Activated CD4-positive, alpha-beta T cell treated with anti-CD3 and anti-CD28 coated beads, Interleukin-2, amount 50 U/mL, for 1 hour (primary cell): ENCODE measurements at places on chromosomes 6 and 20.

DNA sequence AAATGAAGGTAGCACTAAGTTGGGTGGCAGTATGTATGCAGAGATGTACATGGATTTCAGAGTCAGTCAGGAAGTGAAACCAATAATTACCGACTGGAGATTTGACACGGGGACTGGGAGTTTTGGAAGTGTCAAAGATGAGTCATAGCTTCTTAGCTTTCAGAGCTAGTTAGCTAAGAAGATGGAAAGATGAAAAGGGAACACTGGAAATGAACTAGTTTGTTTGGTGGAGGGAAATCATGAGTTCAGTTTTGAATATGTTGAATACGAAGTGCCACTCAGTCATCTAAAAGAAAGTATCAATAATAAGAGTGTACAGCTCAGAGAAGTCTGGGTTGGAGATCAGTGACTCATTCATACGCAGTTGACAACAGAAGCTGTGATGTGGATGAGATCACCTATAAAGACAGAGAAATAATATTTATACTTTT lies 7.5 kb downstream of the ESF1 start:
- DNase-seq, result no peak

DNA sequence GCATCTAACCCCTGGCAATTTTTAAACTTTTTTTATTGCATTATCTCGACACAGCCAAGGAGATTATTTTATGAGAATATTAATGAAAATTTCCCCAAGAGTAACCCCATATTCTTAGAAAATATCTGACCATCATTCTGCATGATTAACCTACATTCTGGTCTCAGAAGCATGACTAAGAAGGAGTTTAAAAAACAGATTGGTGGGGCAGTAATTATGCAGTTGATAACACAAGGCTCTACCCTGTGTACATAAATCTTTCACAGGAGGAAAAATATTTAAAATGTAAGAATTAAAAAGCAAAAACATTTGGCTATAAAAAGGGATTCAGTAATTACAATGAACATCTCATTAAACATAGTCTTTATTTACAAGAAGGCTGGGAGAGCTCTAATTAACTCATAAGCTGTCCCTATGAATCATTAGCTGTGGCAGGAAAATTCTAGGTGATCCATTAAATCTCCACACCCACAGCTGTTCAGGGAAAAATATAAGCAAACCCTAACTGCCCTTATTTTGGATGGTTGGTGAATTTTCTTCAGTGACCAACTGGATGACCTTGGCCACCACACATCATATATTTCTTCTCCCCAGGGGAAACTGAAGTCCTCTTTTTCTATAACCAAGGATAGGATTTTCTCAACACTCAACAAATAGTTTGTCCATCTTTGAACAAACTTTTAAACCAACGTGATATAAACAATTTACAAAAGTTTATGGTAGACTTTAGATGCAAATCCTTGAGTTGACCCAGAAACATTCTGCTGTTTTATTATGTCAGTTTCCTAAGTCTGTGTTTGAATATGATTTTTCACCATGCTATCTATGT lies 59.5 kb downstream of the PDE7B start:
- DNase-seq, result no peak

- no peak for DNase-seq
Measured at GRCh38 chr6:56995347-56995902, 40.5 kb downstream of the BEND6 start.

DNA sequence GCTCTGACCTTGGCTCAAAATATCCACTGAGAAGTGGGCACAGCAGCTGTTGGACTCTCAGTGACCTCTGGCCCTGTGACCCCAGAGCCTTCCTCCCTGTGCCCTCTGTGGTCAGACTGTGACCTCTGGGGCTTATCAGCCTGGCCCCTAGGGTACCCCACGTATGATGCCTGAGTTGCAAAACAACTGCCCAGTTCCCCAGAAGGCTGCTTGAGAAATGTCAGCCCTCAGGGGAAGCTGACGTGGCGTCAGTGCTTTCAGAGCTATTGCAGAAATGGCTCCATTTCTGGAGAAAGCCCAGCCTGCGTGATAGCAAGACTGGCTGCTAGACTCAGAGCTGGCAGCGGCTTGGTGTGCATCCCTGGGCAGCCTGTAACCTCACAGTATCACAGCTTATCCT lies 31.5 kb upstream of the TGM2 start:
- no peak for DNase-seq

DNA sequence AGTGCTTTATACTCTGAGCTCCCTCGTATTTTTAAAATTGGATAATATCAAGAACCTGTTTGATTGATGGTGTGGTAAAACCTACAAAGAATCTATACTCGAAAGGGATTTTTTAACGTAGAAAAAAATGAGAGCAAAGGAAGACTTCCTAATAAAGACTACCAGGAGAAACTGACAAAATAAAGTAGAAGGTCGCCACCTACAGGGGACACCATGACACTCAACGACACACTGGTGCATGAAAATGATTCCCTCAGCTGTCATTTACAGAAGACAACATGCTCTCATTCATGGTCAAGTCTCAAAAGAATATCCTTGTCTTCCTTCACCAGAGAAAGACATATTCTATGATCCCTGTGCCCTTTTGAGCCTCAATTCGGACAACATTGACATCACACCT lies 10.1 kb upstream of the NHSL1 start:
- peak; percentile 42 for DNase-seq

- no peak for DNase-seq
Measured at GRCh38 chr20:1879369-1879768, 15.8 kb upstream of the SIRPA start.

DNA sequence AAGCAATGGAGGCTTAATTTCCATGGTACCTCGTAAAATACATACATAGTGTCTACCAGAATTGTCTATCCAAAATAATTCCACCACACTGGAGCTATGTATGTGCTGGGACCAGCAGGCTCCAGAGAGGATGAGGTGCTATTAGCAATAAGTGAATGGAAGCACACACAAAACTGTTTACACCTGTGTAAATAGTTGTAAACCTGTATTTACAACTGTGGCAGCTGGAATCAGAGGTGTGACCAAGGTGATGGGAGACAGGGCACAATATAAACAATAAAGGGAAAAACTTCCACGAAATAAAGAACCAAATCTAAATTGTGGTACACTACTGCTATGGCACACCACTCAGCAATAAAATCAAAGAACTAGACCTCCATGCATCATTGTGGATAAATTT lies 14.4 kb downstream of the RARS2 start:
- no peak for DNase-seq

DNA sequence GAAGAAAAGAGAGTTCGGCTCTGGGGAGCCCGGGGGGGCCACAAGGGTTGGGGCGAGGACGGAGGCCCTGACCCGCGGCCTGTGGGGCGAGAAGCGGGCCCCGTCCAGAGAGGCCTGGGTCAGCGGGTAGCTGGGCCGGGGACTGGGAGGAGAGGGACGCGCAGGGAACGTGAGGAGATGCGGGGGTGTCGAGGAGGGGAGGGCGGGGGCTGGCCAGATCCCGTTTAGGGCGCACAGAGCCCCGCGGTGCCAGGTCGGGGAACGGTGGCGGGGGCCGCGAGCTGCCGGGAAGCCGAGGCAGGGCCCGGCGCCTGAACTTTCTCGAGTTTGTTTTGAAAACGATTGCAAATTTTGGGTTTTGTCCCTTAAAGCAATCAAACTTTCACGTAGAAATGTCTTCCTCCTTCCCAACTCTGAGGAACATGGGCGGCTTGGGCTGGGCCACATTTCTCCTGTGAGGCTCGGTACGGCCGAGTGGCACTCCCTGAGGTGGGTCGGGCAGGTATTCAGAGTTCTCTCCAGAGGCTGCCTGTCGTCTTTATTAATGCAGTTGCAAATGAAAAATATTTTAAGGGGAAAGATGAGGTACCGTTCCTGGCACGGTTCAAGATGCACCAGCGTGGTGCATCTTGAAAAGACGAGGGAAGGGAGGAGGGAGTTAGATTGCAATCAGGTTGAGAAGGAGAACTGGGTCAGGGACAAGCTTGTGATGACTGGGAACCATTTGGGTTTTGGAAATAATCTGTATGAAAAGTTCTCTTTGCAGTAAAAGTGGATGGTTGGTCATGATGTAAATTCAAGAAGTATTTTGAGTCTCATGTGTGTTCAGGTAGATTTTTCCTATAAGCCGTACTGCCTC lies 972 bp downstream of the RNF8 start:
- DNase-seq, result peak; percentile 5

GRCh38 chr6:110128418-110128817 lies 51.1 kb downstream of the WASF1 start:
- no peak for DNase-seq

- no peak for DNase-seq
Measured at GRCh38 chr6:69863766-69864165, 2.6 kb upstream of the COL19A1 start.

DNA sequence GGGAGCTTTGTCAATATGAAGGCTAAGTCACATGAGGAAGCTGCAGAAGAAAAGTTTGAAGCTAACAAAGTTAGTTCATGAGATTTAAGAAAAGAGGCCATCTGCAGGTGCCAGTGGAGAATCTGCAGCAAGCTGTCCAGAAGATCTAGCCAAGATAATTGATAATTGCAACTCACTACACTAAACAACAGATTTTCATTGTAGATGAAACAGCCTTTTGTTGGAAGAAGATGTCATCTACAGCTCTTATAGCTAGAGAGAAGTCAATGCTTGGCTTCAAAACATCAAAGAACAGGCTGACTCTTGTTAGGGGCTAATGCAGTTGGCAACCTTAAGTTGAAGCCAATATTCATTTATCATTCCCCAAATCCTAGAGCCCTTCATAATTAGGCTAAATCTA lies 83.7 kb downstream of the RIN2 start:
- no peak for DNase-seq

- no peak for DNase-seq
Measured at GRCh38 chr6:109458774-109459531, 3.4 kb upstream of the MICAL1 start.

- DNase-seq, result no peak
Measured at GRCh38 chr20:34754611-34755010, 50.5 kb downstream of the TP53INP2 start.

DNA sequence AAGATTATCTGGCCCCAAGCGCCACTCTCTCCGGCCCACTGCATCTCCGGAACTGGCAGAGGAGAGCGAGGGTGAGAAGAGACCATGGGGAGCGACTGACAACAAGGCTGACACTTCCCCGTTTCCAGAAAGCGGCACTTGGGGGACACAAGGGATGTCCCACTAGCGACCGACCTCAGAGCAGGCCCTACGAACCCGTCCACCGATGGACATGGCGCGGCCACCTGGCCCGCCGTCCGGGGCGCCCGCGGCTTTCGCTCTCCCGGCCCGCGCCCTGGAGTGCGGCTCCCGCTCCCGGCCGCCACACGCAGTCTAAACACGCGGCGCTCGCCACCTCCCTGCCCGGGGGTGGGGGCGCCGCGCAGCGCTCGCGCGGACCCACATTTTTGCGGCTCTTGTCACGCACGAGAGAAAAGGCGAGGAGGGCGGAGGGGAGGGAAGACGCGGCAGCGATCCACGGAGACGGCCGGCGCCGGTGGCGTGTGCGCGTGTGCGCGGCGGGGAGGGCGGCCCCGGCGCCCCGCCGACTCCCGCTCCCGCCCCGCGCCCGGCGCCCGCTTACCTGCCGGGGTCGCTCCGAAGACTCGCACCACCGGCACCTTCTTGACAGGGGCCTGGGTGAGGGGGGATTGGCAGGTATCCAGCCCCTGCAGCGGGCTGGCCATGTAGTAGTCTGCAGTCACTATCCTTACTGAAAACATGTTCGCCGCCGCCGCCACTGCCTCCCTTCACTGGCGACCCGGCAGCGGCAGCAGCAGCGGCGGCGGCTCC lies 645 bp downstream of the REV3L start:
- DNase-seq, result peak; percentile 37

DNA sequence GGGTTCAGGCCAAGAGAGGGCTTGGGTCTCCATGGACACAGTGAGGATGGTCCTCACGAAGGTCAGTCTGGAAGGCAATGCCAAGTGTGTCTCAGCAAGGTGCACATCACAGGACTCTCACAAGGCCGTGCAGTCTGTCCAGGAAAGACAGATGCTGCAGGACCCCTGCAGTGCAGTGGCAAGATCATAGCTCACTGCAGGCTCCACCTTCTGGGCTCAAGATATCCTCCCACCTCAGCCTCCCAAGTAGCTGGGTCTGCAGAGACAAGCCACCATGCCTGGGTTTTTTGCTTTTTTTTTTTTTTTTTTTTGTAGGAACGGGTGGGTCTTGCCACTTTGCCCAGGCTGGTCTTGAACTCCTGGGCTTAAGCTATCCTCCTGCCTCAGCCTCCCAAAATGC lies 26.4 kb downstream of the ZMYND8 start:
- no peak for DNase-seq

GRCh38 chr20:62772103-62772611 lies 24.1 kb upstream of the MRGBP start:
- DNase-seq, result no peak

GRCh38 chr6:111483736-111484632 lies 966 bp upstream of the REV3L start:
- DNase-seq, result peak; percentile 63

- DNase-seq, result no peak
Measured at GRCh38 chr20:2285613-2286012, 10.2 kb upstream of the TGM3 start.

DNA sequence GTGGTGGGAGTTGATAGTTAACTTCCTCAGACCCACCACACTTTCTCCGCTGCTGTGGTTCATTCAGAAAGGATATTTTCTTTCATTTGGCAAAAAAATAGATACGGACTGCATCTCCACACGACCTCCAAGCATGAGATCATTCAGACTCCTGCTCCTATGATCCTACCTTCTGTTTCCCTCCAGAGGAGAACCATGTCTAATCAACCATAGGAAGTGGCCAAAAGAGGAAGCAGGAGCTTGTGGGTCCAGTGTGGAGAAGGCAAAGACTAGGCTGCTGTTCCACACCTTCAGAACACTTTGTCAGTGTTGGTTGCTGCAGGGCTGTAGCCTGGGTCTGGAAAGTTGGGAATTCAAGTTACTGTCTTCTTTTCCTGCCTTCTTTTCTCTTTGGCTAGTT lies 10.6 kb upstream of the KIF13A start:
- DNase-seq, result no peak
